ENCODE measurements at places on chromosomes 12 and 14.

DNA sequence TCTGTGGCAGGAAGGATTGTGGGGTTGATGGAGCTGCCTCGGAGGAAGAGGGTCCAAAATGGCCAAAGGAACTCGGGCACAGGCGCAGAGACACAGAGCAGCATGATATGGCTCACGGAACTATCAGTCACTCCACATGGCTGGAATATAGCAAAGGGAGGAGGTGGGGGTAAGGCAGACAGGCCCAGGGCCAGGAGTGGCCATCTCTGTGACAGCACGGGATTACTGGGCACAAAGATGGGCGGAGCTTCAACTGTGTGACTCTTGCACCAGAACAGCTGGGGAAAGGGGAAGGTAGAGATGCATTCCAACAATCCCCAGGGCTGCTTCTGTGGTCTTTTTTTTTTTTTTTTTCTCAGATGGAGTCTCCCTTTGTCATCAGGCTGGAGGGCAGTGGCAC lies 24.8 kb upstream of the EML1 start:
- DNase-seq: no peak

GRCh38 chr12:40123496-40123895 lies 17.6 kb upstream of the SLC2A13 start:
- DNase-seq: no peak

DNA sequence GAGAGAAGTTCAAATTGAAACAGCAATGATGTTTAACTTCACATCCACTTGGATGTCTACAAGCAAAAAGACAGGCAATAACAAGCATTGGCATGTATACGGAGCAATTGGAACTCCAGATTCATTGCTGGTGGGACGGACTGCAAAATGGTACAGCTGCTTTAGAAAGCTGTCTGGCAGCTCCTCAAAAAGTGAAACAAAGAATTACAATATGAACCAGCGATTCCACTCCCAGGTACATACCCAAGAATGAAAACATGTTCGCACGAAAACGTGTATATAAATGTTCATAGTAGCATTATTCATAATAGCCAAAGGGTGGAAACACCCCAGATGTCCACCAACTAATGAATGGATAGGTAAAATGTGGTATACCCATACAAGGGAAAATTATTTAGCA lies 125.7 kb downstream of the HMGA2 start:
- DNase-seq: no peak

- DNase-seq: no peak
Observed at GRCh38 chr14:49106741-49107667, 479.2 kb downstream of the RPS29 start.

GRCh38 chr14:102602421-102603292 lies 10.2 kb downstream of the RCOR1 start:
- peak; percentile 29 for DNase-seq

DNA sequence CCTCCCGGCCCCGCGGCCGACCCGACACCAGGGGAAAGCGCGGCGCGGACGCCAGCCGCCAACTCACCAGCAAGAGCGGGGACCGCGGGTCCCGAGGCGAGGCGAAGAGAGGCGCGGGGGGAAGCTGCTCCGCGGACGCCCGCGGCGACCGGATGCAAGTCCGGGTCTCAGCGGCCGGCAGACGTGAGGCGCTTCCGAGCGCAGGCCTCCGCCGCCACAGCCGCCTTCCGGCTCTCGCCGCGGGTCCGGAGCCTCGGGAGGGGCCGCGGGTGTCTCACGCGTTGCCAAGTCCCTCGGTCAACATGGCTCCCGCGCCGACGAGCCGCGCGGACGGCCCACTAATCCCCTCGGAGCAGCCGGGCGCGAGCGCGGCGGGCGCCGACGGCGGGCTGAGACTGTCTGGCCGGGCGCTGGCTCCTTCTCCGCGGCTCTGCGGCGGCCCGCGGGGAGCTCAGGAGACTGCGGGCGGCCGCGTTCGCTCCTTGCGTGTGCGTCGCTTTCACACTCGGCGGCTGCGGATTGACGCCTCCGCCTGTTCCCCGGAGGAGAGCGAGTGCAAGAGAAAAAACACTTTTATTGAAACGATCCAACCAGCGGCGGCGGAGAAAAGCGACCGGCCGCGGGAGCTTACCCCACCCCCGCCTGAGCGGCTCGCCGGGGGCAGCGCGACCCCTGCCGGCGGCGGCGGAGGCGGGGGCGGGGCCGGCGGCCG lies at the start of gene CDK17:
Gene CDK17, minus strand, starts transcription at position 521 of the 712 bp plus-strand sequence. CDS start 65,603 bp downstream, outside the sequence.
- DNase-seq: peak; percentile 92

DNA sequence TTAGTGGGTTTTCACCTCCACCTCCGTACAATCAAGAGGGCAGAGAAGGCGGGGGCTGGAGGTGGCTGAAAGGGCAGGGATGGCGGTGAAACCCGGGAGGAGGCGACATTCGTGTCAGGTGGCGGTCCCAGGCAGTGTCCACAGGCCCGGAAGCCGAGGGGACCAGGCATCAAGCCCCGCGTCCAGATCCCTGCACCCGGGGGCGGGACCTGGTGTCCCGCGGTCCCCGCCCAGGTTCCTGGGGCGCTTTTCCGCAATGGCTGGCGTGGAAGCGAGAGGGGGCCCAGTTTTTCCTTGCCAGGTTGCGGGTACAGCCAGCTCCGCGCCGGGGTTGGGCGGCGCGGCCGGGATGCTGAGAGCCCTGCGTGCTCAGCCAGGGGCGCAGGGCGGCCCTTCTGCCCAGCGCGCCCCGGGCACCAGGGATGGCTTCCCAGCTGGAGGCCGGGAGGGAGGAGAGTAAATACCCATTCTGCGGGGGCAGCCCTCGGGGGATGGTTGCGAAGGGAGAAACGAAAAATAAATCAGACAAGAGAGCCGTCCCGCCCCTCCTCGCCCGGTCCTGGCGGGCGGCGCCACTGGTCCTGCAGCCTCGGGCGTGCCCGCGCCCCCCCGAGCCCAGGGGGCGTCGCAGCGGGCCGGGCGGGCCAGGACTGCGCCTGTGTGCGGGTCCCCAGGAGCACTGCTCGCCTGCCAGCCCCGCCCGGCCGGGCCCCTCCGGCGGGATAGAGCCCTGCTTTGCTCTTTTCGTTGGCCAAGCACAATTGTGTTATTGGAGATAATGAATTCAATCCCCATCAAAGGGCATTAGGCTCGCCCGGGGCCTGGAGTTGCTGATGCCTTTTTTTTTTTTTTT lies 11.5 kb downstream of the FOXA1 start:
- no peak for DNase-seq

GRCh38 chr14:92416544-92416943 lies 93.6 kb downstream of the SLC24A4 start:
- DNase-seq: no peak

GRCh38 chr14:74879427-74880182 lies 2.1 kb upstream of the DLST start:
- DNase-seq: no peak

- no peak for DNase-seq
Observed at GRCh38 chr12:69064734-69065443, 131.9 kb upstream of the CPM start.

GRCh38 chr14:69483765-69484443 lies 624 bp upstream of the PLEKHD1 start:
- no peak for DNase-seq

DNA sequence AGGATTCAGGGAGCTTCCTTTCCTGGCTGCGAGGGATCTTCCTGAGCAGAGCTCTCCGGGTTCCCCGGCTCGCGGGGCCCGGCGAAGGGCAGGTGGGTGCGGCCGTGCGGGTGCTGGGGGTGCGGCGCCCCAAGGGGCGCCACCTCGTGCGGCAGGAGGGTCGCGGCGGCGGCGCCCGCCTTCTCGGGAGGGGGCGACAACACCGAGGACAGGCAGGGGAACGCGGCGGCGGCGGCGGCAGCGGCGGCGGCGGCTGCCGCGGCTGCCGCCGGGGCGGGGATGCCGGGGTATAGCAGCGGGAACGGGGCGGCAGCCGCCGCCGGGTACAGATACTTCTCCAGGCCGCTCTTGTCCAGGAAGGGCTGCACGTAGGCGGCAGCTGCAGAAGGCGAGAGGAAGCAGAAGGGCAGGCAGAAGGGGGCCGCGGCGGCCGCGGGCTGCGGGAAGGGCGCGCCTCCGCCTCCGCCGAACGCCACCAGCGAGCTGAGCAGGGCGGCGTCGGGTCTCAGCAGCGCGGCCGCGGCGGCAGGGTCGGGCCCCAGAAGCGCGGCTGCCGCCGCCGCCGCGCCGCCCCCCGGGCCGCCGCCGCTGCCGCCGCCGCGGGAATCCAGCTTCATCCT lies 2.7 kb downstream of the BHLHE41 start:
- peak; percentile 46 for DNase-seq

DNA sequence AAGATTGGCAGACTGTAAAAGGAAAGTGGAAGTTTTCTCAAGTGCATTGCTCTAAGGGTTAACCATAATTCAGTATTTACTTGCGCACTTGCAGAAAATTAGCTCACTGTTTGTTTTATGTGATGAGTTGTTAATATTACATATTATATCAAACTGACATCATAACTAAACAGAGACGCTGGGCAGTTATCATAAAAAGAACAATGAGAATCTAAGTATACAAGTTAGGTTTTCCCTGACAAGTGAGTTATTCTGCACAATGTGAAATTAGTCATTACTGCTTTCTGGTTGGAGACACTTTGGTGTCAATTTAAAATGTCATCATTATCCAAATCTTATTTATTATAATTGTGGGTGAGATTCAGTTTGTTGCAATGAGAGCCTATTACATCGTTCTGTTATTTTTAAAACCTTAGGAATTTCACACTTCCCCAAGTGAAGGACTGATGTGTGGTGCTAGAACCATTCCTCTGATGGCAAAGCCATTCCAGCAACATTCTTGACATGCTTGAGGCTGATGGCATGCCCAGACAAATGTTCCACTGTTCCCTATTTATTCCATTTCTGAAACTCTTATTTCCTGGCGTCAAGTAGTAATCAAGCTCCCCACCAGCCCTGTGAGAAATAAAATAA lies 90.1 kb upstream of the FLRT2 start:
- no peak for DNase-seq

DNA sequence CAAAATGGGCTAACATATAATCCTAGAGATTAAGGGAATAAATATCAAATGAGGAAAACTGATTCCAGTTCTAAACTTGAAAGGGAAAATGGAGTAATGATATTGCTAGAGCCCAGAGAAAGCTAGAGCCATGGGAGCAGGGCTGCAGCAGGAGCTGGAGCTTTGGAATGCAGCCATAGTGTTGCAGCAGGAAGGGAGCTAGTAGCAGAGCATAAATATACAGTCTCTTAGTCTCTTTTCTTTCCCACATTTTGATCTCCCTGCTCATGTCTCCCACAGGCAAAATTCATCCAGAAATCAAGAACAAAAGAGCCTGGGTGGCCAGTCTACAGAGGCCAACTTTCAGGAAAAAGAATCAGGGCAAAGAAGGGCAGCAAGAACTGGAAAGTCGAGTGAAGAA lies 253.7 kb downstream of the ATXN7L3B start:
- DNase-seq: no peak

GRCh38 chr14:99093532-99094517 lies 178.2 kb downstream of the BCL11B start:
- DNase-seq: no peak

GRCh38 chr12:106107566-106107965 lies 31.2 kb downstream of the NUAK1 start:
- DNase-seq: no peak

GRCh38 chr12:111457071-111457470 lies 51.3 kb downstream of the SH2B3 start:
- no peak for DNase-seq

DNA sequence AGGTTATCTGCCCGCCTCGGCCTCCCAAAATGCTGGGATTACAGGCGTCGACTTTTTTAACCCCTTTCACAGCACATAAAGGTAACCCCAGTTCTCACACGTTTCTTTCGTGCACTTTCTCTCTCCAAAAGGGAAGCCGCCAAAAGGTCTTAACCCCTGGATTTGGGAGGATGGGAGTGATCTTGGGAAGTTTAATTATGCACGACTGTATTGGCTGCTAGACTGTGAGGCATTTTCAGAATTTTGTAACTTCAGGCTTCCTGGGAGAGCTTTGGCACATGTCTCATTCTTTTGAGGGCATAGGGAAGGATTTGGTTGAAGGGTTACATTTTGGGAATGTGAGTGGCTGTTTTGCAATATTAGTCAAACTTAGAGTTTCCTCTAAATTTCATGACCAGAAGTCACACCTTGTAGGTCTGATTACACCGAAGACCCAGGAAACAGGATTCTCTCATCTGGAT lies 1.4 kb upstream of the SMARCC2 start:
- no peak for DNase-seq

- DNase-seq: no peak
Observed at GRCh38 chr12:21940549-21941505, at the start of gene ABCC9. TSS of gene ABCC9 (minus strand) at chr12:21941426. CDS start at chr12:21936674, 4,752 bp downstream.

- DNase-seq: peak; percentile 85
Observed at GRCh38 chr12:12714276-12715021, 2.7 kb upstream of the CDKN1B start.

- DNase-seq: peak; percentile 18
Observed at GRCh38 chr12:24730489-24730896, 218.4 kb downstream of the BCAT1 start.

DNA sequence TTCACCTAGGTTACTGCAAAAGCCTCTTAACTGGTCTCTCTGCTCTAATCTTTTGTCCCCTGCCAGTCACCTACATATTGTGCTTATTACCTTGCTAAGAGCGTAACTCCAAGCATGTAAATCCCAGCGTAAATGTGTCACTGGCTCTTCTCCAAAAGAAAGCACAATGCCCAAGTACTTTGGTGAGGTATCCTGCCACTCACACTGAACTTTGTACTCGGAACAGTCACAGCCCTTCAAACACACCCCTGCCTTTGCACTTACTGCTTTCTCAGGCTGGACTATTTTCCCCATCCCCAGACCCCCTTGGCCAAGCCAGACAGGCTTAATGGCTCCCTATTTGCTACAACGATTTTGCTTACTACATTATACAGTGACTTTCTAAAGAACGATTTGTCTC lies 31.7 kb downstream of the GALNT4 start:
- no peak for DNase-seq

GRCh38 chr12:96919510-96920210 lies 12.6 kb downstream of the NEDD1 start:
- no peak for DNase-seq

DNA sequence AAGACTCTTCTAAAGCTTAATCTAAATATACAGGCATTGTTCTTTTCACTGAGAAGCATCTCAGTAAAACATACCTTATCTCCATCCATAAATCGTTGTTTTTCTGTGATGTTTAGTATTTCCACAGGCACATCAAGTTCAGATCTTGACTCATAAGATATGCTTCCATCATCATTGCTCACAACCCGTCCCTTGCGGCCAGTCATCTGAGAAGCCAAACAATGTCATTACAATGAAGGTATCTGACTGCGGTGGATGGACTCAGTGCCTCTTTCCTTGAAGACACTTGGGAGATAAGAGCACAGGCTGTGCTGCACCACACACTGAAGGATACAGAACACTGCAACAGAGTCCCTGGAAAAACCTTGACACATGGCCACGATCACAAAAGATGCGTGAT lies 44.8 kb downstream of the SBNO1 start:
- DNase-seq: no peak

DNA sequence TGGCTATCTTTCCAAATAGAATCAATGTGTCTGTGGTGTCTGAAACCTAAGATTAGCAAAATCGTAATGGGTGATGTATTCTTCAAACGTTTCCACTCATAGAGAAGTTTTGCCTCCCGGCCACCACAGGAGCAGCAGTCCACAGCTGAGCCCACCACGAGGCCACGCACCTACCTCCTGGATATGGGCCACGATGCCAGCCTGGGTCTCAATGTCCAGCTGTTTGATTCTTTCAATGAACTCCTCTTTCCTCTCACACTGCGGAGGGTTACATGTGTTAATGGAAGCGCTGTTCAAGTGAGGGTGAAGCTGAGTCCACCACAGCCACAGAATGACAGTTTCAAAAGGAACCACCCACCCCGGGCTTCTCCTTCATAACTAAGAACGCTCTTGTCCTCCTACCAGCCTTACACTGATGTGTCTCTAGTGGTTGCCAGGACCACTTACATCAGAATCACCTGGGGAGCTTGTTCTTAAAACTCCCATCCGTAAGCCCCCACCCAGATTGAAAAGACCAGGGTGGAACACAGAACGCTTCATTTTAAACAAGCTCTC lies 75.3 kb downstream of the CCDC88C start:
- no peak for DNase-seq
